Right lung (tissue), 10 donors: ENCODE measurements at places on chromosomes 2 and 18. TPM values are rescaled to one million over a fixed set of nuclear protein-coding genes. Genes with fewer than 3 reads are reported as not detected.

Gene TSHZ1
- polyA plus RNA-seq = 31.4 TPM

Gene ABCG5
- 0.35 TPM for polyA plus RNA-seq

Gene WNT6
- polyA plus RNA-seq = not detected

Gene ERMN
- polyA plus RNA-seq = 0.77 TPM

Gene FSIP2
- 0.87 TPM for polyA plus RNA-seq

Gene ASPRV1
- 4.0 TPM for polyA plus RNA-seq

Gene MYO7B
- 0.70 TPM for polyA plus RNA-seq

Gene NPHP1
- polyA plus RNA-seq = 13.3 TPM

Gene BMP10
- polyA plus RNA-seq = not detected

Gene DSG3
- not detected for polyA plus RNA-seq

Gene PRKD3
- polyA plus RNA-seq = 36.3 TPM

Gene STAT4
- polyA plus RNA-seq = 8.8 TPM

Gene DYNAP
- polyA plus RNA-seq = not detected

Gene ACADL
- 18.1 TPM for polyA plus RNA-seq

Gene SLC14A1
- 1.9 TPM for polyA plus RNA-seq

Gene SETBP1
- 18.8 TPM for polyA plus RNA-seq

Gene SLC5A7
- 0.16 TPM for polyA plus RNA-seq

Gene CNTNAP5
- not detected for polyA plus RNA-seq
